ENCODE measurements at places on chromosomes 2 and 18.

DNA sequence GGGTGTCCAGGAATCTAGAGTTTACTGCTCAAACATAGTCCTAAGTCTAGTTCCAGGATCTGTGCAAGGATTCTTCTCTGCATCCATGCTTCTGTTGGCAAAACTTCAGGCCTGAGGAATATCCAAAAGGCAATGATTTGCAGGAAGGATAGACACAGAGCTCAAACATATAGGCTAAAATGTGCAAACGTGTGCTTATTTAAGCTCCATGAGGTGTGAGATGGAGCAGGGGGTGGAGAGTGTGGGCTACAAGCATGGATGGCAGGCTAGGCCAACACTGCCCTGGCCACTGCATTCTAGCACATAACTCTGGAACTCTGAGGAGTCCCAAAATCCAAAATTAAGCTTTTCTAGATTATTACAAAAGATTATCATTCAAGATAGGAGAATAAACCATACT is 301.1 kb downstream of the PAX3 start:
- DNase-seq, result no peak

DNA sequence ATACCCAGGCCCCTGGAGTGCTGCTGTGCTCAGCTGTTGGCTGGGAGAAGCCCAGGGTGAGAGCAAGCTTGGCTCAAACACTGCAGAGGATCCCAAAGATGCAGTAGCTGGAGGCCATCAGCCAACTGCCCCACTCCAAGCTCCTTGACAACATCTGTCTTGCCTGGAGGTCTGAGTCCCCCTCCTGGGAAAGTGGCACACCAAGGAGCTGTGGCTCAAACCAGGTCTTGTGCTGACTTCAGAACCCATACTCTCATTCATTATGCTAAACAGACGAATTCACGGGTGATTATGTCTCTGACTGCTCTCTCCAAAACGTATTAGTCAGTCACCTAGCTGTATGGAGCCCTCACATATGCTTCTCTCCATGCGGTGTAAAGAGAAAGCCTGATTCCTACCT is 206.1 kb downstream of the TTC32 start:
- DNase-seq, result no peak

DNA sequence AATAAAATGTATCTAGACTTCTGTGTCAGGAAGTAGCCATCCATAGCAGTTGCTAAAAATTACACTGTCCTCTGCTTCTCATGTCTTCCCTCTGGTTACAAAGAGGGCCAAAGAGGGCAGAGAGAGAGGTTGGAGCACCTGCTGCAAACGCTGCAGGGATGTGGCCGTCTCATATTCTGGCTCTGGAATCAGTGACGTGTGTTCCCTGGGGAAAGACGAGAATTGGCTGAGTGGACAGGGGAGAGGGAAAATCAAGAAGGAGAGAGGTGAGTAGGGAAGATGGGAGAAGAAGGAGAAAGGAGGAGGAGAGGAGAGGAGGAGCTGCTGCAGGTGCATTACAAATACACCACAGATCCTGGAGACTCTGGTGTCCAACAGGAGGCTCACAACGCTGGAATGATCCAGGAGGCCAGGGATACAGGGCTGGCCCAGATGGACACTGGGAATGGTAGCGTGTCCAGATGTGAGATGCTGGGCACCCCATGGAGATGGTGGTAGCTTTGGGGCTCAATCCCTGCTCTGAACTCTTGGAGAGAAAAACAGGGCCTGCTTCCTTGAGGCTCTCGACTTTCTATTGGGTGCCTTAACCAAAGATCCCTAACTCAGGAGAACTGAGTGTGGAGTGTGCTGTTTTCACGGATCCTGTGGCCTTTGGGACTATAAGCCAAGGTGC is 118.4 kb upstream of the PXDN start:
- no peak for DNase-seq

GRCh38 chr2:225893151-225893550 is 493.6 kb downstream of the NYAP2 start:
- no peak for DNase-seq

- DNase-seq, result no peak
Observed at GRCh38 chr2:104871649-104871971, 17.7 kb downstream of the POU3F3 start.

DNA sequence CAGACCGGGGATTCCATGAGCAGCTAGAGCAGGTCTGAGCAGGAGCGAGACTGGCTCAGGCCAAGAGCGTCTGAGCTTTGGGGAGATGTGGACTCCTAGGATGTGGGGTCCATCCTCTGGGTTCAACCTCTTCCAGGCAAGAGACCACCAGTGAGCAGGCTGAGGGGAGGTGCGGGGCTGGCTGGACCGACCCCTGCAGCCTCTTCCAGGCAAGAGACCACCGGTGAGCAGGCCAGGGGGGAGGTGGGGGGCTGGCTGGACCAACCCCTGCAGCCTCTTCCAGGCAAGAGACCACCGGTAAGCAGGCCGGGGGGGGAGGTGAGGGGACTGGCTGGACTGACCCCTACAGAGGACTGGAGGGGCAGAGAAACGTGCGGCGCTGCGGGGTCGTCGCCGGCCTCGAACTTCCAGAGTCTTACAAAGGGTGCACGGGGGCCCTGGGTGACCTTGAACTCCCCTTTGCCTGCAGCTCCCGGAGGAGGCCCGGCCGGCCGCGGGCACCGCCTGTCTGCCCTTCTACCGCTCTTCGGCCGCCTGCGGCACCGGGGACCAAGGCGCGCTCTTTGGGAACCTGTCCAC is 63.4 kb downstream of the TPO start:
- DNase-seq, result no peak

Measured in activated CD4-positive, alpha-beta T cell treated with anti-CD3 and anti-CD28 coated beads, Interleukin-2, amount 50 U/mL, for 16 hours (primary cell).